Ovary (tissue), 10 donors: ENCODE measurements at places on chromosomes 4 and X. TPM values are rescaled to one million over a fixed set of nuclear protein-coding genes. Genes with fewer than 3 reads are reported as not detected.
A peak's percentile ranks its signal among the peaks of the same experiment; 100 is the strongest.

- no peaks in the 10 kb centered on the region for H3K36me3 ChIP-seq
- H3K27ac ChIP-seq, result no peak overlapping the region
- no peak overlapping the region for H3K4me3 ChIP-seq
- DNase-seq, result no peak
- no peaks in the 10 kb centered on the region for H3K27me3 ChIP-seq
- H3K4me1 ChIP-seq, result no peaks in the 10 kb centered on the region
Observed at GRCh38 chrX:19720236-19720635, 167.2 kb downstream of the SH3KBP1 start.

DNA sequence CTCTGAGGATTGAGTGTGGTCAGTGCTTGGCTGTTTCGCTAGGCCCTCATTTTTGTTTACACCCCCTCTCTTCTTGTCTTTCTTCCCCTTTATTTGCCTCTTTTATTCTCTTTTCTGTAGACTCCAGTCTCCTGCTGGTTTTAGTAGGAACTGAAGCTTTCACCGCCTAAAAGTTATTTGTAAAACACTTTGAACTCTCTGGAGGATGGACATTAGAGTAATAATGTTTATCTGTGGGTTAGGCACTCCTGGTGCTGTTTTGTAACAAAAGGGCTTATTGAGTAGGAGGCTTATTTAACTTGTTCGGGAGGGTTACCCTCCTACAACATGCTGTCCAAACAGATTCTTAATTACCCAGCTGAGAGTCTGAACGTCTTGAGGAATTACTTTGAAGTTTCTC lies 1.6 kb upstream of the ARHGAP10 start:
- DNase-seq, result no peak
- no peak overlapping the region for H3K4me3 ChIP-seq
- no peaks in the 10 kb centered on the region for H3K36me3 ChIP-seq

Gene TMEM35A
- total RNA-seq, result 7.8 TPM

Gene GLRB
- total RNA-seq, result 8.3 TPM

DNA sequence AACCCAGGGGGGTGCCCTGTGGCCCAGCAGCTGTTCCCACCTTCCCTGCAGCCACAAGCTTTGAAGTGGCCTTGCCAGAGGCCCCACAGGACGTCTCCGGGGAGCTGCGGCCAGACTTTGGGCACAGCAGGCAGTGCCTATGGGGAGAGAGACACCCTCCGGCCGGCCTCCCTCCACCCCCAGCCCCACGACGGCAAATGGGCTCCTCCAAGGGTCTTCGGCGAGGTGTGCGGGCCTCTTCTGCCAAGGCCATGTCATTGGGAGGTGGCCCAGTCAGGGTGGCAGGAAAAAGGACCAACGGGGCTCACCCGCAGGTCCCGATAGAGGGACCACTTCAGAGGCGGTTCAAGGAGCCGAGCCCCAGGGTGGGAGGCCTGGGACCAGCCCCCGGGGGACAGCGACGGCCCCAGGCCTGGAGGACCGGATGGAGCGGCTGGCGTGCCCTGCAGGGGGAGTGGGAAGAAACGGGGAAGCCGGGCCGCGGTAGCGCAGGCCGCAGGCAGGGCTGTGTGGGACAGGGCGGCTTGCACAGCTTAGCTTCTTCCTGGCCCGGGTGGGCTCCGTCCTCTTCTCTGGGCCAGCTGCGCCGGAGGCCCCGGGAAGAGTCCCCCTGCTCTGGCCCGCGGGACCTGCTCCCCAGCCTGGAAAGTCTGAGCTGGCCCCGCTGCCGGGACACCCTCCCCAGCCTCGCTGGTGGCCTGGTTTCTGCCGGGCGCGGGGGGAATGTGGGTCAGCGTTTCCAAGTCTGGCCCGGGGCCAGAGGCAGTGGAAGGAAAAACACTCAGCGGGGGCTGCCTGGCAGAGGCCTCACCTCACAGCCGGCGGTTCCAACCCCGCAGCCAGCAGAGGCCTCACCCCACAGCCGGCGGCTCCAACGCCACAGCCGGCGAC lies 21.9 kb upstream of the SPON2 start:
- H3K27me3 ChIP-seq, result no peaks in the 10 kb centered on the region
- H3K27ac ChIP-seq, result peak overlapping the region; percentile 66
- peaks cover 26% of the 10 kb centered on the region for H3K4me1 ChIP-seq
- H3K36me3 ChIP-seq, result no peaks in the 10 kb centered on the region
- DNase-seq, result peak; percentile 86

DNA sequence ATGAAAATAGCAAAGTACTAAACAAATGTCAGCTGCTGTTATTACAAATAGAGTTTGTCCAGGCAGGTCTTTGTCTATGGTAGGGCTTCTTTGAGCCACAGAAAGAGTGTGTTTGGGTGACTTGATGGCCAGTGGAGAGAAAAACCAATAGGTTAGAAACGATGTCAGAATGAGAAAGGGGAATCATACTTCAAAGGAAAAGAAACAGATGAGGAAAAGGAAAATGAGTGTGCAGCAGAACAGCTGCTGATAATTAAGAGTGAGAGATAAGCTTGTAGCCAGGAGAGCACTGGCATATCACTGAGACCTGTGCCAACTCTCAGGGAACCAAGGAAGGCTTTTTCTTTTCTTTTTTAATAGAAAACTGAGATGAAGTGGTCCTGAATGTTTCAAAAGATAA lies 257.2 kb downstream of the ARHGAP24 start:
- H3K36me3 ChIP-seq, result no peaks in the 10 kb centered on the region
- no peak overlapping the region for H3K27ac ChIP-seq
- H3K4me1 ChIP-seq, result peaks cover 1% of the 10 kb centered on the region
- no peak for DNase-seq

- H3K27ac ChIP-seq, result no peak overlapping the region
- H3K4me3 ChIP-seq, result no peak overlapping the region
- no peak for DNase-seq
- H3K27me3 ChIP-seq, result no peaks in the 10 kb centered on the region
- H3K36me3 ChIP-seq, result no peaks in the 10 kb centered on the region
- H3K4me1 ChIP-seq, result no peaks in the 10 kb centered on the region
Observed at GRCh38 chr4:1588306-1588705, 95.8 kb downstream of the FAM53A start.

DNA sequence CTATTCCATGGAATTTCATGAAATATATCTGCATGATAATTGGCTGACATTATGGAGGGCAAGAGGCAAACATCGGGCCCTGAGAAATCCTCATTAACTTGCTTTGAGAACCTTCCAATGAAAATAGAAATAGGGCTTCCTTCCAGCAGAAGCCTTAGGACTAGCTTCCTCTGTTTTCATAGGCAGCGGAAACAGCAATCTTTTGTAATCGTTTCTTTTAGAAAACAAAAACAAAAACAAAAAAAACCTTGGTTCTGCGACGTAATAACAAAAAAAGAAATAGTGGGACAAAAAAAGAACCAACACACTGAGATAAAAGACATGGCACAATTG lies 62.9 kb downstream of the GEMIN8 start:
- H3K4me1 ChIP-seq, result no peaks in the 10 kb centered on the region
- DNase-seq, result no peak
- no peak overlapping the region for H3K27ac ChIP-seq
- H3K36me3 ChIP-seq, result no peaks in the 10 kb centered on the region

GRCh38 chrX:9555354-9555753 lies 90.5 kb downstream of the TBL1X start:
- no peak overlapping the region for H3K4me3 ChIP-seq
- no peaks in the 10 kb centered on the region for H3K36me3 ChIP-seq
- DNase-seq, result no peak

- no peaks in the 10 kb centered on the region for H3K4me1 ChIP-seq
- H3K27ac ChIP-seq, result no peak overlapping the region
- no peak for DNase-seq
- no peaks in the 10 kb centered on the region for H3K36me3 ChIP-seq
- no peaks in the 10 kb centered on the region for H3K27me3 ChIP-seq
- no peak overlapping the region for H3K4me3 ChIP-seq
Observed at GRCh38 chrX:48533165-48533564, 6.3 kb upstream of the TBC1D25 start.

GRCh38 chr4:83503974-83504373 lies 19.1 kb upstream of the ABRAXAS1 start:
- H3K27me3 ChIP-seq, result no peaks in the 10 kb centered on the region
- no peaks in the 10 kb centered on the region for H3K36me3 ChIP-seq
- H3K4me1 ChIP-seq, result no peaks in the 10 kb centered on the region
- H3K27ac ChIP-seq, result no peak overlapping the region

Gene NAP1L5
- 9.6 TPM for total RNA-seq

Gene RAB39B
- 0.77 TPM for total RNA-seq

GRCh38 chr4:148444296-148445070 lies 2.3 kb upstream of the NR3C2 start:
- peak; percentile 54 for DNase-seq
- no peaks in the 10 kb centered on the region for H3K36me3 ChIP-seq
- no peaks in the 10 kb centered on the region for H3K27me3 ChIP-seq
- H3K27ac ChIP-seq, result peak overlapping the region; percentile 93
- no peaks in the 10 kb centered on the region for H3K4me1 ChIP-seq

DNA sequence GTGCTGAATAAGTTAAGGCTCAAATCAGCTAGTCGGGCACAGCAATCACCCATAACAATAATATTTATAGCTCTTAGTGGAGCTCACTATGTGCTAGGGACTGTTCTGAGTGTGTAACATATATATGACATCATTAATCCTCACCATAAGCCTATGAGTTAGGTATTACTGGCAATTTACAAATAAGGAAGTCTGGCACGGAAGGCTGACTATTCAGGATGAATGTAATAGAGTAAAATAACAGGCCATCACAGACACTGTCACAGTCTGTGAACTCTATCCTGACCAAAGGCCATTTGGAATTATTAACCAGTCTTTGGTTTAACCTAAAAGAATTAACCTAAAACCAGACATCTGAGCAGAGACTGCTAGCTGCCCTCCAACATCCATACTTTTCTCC lies 119.3 kb downstream of the C4orf51 start:
- no peaks in the 10 kb centered on the region for H3K36me3 ChIP-seq
- H3K4me1 ChIP-seq, result no peaks in the 10 kb centered on the region
- no peak for DNase-seq

- peaks cover 4% of the 10 kb centered on the region for H3K4me1 ChIP-seq
- H3K27ac ChIP-seq, result no peak overlapping the region
- H3K4me3 ChIP-seq, result no peak overlapping the region
- no peak for DNase-seq
- no peaks in the 10 kb centered on the region for H3K27me3 ChIP-seq
Observed at GRCh38 chr4:7635445-7636239, 200.9 kb upstream of the PSAPL1 start.

GRCh38 chrX:150730719-150731118 lies 37.5 kb downstream of the MTMR1 start:
- H3K4me3 ChIP-seq, result no peak overlapping the region
- H3K27ac ChIP-seq, result no peak overlapping the region
- H3K36me3 ChIP-seq, result no peaks in the 10 kb centered on the region
- no peaks in the 10 kb centered on the region for H3K27me3 ChIP-seq
- no peaks in the 10 kb centered on the region for H3K4me1 ChIP-seq

DNA sequence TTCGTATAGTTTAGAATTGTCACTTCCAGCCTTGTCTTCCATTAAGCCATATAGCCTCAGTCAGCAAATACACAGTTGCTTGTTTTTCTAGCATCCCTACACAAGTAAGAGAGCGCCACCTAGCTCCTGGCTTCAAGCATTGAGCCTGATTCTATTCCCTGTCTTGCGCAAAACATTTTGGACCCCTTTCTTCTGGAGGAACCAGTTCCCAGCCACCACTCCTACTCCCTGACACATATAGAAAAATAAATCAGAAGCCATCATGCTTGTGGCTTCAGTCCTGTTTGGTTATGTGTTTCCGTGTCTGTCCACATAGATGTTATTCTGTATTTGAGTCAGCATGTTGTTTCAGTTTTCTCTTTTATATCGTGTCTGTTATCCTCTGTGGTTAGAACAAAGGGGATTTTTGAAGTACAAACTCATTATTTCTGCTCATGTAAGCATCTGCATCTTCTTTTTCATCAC lies 59.9 kb downstream of the GK start:
- H3K27ac ChIP-seq, result no peak overlapping the region
- no peak overlapping the region for H3K4me3 ChIP-seq
- H3K36me3 ChIP-seq, result no peaks in the 10 kb centered on the region

- H3K27ac ChIP-seq, result no peak overlapping the region
- no peak for DNase-seq
- no peak overlapping the region for H3K4me3 ChIP-seq
- no peaks in the 10 kb centered on the region for H3K36me3 ChIP-seq
Observed at GRCh38 chrX:103635436-103635835, 6.7 kb downstream of the TCEAL1 start.

GRCh38 chrX:46850771-46851170 lies 13.9 kb downstream of the RP2 start:
- no peak for DNase-seq
- no peaks in the 10 kb centered on the region for H3K36me3 ChIP-seq
- no peaks in the 10 kb centered on the region for H3K4me1 ChIP-seq
- H3K27ac ChIP-seq, result no peak overlapping the region
- H3K4me3 ChIP-seq, result no peak overlapping the region

Gene PNPLA4
- total RNA-seq, result 31.9 TPM

DNA sequence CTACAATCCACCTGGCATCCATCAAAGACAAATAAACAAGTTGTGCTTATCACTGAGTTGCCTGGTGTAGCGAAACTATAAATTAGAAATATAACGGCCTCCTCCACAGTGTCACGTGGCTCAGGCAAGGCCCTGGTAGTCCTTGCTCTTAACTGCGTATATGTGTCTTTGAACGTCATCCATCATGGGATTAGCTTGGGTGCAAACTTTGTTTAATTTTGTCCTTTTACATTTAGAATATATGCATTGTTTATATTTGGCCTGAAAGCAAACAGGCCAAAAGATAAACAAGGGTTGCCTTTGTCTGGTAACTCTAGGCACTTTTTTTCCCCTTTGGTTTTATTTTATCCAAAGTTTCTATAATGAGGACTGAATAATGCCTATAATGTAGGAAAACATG lies 184.9 kb downstream of the KIT start:
- DNase-seq, result no peak
- H3K4me1 ChIP-seq, result no peaks in the 10 kb centered on the region
- no peaks in the 10 kb centered on the region for H3K27me3 ChIP-seq
- no peak overlapping the region for H3K27ac ChIP-seq
- no peak overlapping the region for H3K4me3 ChIP-seq
- no peaks in the 10 kb centered on the region for H3K36me3 ChIP-seq

DNA sequence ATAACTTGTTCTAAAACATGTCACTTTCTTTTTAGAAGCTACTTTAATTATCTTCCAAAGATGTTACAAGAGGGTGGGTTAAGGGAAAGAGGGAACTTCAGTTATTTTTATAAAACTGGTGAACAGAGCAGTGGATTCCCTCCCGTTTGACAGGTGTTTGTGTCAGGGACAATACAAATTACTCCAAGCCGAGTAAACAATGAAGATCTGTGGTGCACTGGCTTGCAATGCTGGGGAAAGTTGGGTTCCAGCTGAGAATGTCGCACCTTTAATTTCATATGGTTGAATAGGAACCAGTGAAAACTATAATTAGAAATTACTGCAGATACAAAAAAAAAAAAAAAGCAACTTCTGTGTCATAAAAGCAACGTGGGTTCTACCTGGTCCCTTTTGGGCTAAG lies 98.6 kb upstream of the TTC29 start:
- no peak overlapping the region for H3K27ac ChIP-seq
- no peak for DNase-seq
- no peak overlapping the region for H3K4me3 ChIP-seq
- H3K27me3 ChIP-seq, result no peaks in the 10 kb centered on the region

Gene CLNK
- total RNA-seq, result not detected

- H3K4me3 ChIP-seq, result no peak overlapping the region
- DNase-seq, result no peak
- H3K4me1 ChIP-seq, result no peaks in the 10 kb centered on the region
- no peaks in the 10 kb centered on the region for H3K36me3 ChIP-seq
Observed at GRCh38 chr4:143939528-143939927, 34.2 kb upstream of the GYPE start.
